ENCODE measurements at places on chromosomes 4 and X. TPM values are rescaled to one million over a fixed set of nuclear protein-coding genes. Genes with fewer than 3 reads are reported as not detected.

GRCh38 chr4:88533088-88533790, 9.7 kb upstream of the PYURF start:
- peaks cover 24% of the 10 kb centered on the region for H3K4me1 ChIP-seq
- H3K36me3 ChIP-seq: no peaks in the 10 kb centered on the region
- DNase-seq: no peak
- H3K27me3 ChIP-seq: no peaks in the 10 kb centered on the region

GRCh38 chrX:12956704-12957534, 18.0 kb upstream of the TMSB4X start:
- peak; percentile 74 for DNase-seq
- H3K27me3 ChIP-seq: no peaks in the 10 kb centered on the region
- peak overlapping the region; percentile 84 for H3K27ac ChIP-seq
- no peak overlapping the region for H3K4me3 ChIP-seq
- peaks cover 15% of the 10 kb centered on the region for H3K4me1 ChIP-seq
- no peaks in the 10 kb centered on the region for H3K36me3 ChIP-seq

DNA sequence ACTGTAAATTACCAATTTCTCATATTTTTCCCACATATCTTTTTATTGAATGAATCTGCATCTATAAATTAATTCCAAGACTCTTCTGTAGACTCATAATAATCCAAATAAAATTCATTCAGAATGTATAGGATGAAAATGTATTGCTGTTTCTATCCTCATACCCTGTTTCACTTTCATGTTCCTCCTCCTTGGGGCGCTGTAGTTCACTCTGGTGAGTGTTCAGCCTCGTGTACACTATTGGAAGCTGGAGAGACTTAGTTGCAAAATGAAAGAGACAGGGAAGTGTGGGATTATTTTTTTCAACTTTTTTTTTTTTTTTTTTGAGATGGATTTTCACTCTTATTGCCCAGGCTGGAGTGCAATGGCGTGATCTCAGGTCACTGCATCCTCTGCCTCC, 296.1 kb downstream of the TLL1 start:
- no peak overlapping the region for H3K4me3 ChIP-seq
- no peaks in the 10 kb centered on the region for H3K36me3 ChIP-seq
- peaks cover 1% of the 10 kb centered on the region for H3K27me3 ChIP-seq
- no peak overlapping the region for H3K27ac ChIP-seq

GRCh38 chr4:87863486-87863885, 30.7 kb downstream of the MEPE start:
- H3K36me3 ChIP-seq: no peaks in the 10 kb centered on the region
- no peaks in the 10 kb centered on the region for H3K27me3 ChIP-seq
- no peak overlapping the region for H3K4me3 ChIP-seq
- H3K27ac ChIP-seq: no peak overlapping the region

- H3K27me3 ChIP-seq: no peaks in the 10 kb centered on the region
- H3K27ac ChIP-seq: no peak overlapping the region
- DNase-seq: no peak
- H3K4me3 ChIP-seq: no peak overlapping the region
- H3K36me3 ChIP-seq: no peaks in the 10 kb centered on the region
Observed at GRCh38 chr4:57214654-57215411, 104.6 kb upstream of the IGFBP7 start.

GRCh38 chr4:85250852-85251251, 224.1 kb upstream of the ARHGAP24 start:
- H3K36me3 ChIP-seq: no peaks in the 10 kb centered on the region
- no peak overlapping the region for H3K4me3 ChIP-seq
- DNase-seq: no peak
- no peaks in the 10 kb centered on the region for H3K4me1 ChIP-seq
- H3K27ac ChIP-seq: no peak overlapping the region

GRCh38 chrX:103101299-103102042, 8.5 kb upstream of the NXF3 start:
- no peaks in the 10 kb centered on the region for H3K4me1 ChIP-seq
- H3K4me3 ChIP-seq: no peak overlapping the region
- H3K27ac ChIP-seq: no peak overlapping the region
- peaks cover 8% of the 10 kb centered on the region for H3K27me3 ChIP-seq

GRCh38 chr4:6008092-6008551, 10.1 kb downstream of the C4orf50 start:
- DNase-seq: peak; percentile 58
- no peak overlapping the region for H3K27ac ChIP-seq
- H3K36me3 ChIP-seq: no peaks in the 10 kb centered on the region
- H3K4me1 ChIP-seq: no peaks in the 10 kb centered on the region

- peaks cover 15% of the 10 kb centered on the region for H3K4me1 ChIP-seq
- no peak for DNase-seq
- H3K36me3 ChIP-seq: peaks cover 5% of the 10 kb centered on the region
- no peak overlapping the region for H3K27ac ChIP-seq
- no peak overlapping the region for H3K4me3 ChIP-seq
Observed at GRCh38 chr4:80361329-80361900, 25.9 kb downstream of the CFAP299 start.

DNA sequence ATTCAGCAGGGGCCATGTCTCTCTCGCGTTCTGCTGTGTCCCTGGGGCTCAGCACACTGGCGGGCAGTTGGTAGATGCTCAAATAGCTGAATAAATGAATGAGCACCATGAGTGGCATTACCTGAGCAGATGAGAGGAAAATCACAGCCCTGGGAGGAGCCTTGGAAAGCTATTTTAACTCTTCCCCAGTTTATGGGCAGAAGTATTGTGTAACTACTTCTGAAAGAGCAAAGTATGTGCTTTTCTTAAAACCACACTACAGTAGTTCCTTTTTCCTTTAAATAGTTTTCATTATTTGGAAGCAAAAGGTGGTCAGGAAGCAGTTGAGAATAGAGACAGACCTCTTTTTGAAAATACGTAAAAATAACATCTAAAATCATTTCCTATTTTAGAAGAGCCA, 3.0 kb upstream of the PLAC1 start:
- H3K27ac ChIP-seq: no peak overlapping the region
- H3K4me3 ChIP-seq: no peak overlapping the region
- no peaks in the 10 kb centered on the region for H3K36me3 ChIP-seq
- H3K4me1 ChIP-seq: no peaks in the 10 kb centered on the region
- no peak for DNase-seq

DNA sequence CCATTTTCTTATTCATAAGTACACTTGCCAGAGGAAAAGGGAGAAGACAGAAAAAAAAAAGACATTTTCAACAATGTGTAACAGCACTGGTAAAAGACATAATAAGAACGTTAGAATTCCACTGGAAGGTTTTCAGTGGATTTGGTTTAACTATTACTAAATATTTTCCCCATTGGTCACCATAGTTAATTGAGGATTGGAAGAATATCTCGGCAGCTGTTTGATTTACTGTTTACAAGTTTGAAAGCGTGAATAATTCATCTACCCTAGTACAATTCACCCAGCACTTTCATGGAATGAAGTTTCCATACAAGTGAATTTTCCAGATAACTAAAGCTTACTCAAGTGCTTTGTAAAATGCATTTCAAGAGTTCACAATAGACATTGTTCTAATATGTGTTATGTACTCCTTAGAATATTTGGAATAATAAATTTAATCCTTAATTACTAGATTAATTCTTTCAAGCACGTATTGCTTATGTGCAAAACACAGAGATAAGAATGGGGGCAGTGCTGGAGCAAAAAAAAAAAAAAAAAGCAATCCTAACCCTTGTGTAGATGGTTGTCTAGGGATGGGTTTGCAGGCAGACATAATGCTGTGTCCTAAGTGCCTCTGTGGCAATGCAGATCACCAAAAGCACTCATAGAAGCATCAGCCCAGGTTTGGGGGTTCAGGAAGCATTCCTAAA, 57.1 kb downstream of the ENPEP start:
- peaks cover 8% of the 10 kb centered on the region for H3K4me1 ChIP-seq
- no peak overlapping the region for H3K27ac ChIP-seq
- H3K4me3 ChIP-seq: no peak overlapping the region
- DNase-seq: no peak
- H3K27me3 ChIP-seq: peaks cover 2% of the 10 kb centered on the region

DNA sequence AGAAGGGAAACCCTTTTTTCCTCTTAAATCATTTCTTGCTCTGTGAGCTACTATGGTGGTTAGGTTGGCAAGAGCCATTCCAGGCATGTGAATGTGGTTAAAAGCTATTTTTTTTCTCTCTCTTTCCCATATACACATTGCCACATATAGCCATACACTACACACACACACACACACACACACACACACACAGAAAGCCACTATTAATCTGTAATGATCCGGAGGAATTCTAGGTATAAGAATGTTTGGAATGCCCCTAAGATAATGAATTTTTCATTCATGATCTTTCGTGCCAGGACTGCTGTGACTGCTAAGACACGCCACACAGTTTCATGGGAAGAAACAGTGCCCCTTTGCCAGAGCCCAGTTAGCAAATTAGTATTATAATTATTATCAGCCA, 21.8 kb upstream of the TLL1 start:
- no peak for DNase-seq
- no peaks in the 10 kb centered on the region for H3K4me1 ChIP-seq
- no peaks in the 10 kb centered on the region for H3K36me3 ChIP-seq
- no peaks in the 10 kb centered on the region for H3K27me3 ChIP-seq
- H3K4me3 ChIP-seq: no peak overlapping the region

- no peaks in the 10 kb centered on the region for H3K4me1 ChIP-seq
- H3K36me3 ChIP-seq: no peaks in the 10 kb centered on the region
- H3K27ac ChIP-seq: no peak overlapping the region
- H3K27me3 ChIP-seq: no peaks in the 10 kb centered on the region
- H3K4me3 ChIP-seq: no peak overlapping the region
Observed at GRCh38 chrX:26026179-26026578, 112.0 kb upstream of the MAGEB18 start.

DNA sequence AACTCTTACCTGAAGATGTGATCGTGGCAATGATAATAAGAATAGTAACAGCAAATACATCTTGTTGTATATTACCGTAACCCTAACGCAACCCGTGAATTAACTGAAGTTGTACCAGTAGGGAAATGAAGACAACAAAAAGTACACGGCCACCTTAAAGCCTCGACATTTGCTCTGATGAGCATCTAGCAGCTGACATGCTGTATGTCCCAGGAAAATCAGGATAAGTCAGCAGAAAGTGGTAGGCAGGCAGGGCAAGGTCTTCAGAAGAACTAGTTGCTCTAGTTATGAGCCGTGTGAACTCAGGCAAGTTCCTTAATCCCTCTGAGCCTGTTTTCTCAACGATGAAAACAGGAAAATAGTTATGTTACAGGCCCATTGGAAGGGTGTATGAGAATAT, 7.7 kb upstream of the ASB5 start:
- H3K27ac ChIP-seq: no peak overlapping the region
- peaks cover 24% of the 10 kb centered on the region for H3K4me1 ChIP-seq
- no peak for DNase-seq
- H3K4me3 ChIP-seq: peak overlapping the region; percentile 41
- H3K27me3 ChIP-seq: no peaks in the 10 kb centered on the region
- no peaks in the 10 kb centered on the region for H3K36me3 ChIP-seq

DNA sequence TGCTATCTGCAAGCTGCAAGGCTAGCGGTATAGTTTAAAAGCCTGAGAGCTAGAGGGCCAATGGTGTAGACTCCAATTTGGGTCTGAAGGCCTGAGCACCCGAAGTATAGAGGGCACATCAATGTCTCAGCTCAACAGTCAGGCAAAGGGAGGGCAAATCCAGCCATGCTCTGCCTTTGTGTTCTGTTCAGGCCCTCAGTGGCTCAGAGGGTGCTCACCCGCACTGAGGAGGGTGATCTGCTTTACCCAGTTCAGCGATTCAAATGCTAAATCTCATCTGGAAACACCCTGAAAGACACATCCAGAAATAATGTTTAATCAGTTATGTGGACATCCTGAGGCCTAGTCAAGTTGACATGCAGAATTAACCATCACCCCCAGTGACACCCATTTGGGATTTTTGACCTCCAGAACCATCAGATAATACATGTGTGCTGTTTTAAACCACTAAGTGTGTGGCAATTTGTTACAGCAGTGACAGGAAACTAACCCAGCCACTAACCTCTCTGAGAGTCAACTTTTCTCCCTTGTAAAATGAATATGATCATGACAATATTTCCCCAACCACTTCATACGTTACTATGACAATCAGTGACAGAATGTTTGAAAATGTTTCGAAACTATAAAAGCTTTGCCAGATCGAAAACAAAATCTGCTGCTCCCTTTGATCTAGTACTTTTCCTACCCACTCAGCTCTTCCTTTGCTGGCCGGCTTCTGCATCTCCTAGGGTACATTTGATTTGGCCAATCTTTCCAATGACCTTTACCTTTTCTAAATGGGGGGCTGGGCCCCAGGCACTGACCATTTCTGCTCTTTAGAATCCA, 8.4 kb upstream of the TBL1X start:
- no peak overlapping the region for H3K4me3 ChIP-seq
- DNase-seq: no peak
- H3K27me3 ChIP-seq: no peaks in the 10 kb centered on the region
- no peaks in the 10 kb centered on the region for H3K4me1 ChIP-seq
- no peaks in the 10 kb centered on the region for H3K36me3 ChIP-seq

GRCh38 chr4:140971077-140971792, 162.0 kb downstream of the RNF150 start:
- no peaks in the 10 kb centered on the region for H3K4me1 ChIP-seq
- no peak overlapping the region for H3K4me3 ChIP-seq
- H3K27ac ChIP-seq: no peak overlapping the region
- no peaks in the 10 kb centered on the region for H3K36me3 ChIP-seq
- no peaks in the 10 kb centered on the region for H3K27me3 ChIP-seq

DNA sequence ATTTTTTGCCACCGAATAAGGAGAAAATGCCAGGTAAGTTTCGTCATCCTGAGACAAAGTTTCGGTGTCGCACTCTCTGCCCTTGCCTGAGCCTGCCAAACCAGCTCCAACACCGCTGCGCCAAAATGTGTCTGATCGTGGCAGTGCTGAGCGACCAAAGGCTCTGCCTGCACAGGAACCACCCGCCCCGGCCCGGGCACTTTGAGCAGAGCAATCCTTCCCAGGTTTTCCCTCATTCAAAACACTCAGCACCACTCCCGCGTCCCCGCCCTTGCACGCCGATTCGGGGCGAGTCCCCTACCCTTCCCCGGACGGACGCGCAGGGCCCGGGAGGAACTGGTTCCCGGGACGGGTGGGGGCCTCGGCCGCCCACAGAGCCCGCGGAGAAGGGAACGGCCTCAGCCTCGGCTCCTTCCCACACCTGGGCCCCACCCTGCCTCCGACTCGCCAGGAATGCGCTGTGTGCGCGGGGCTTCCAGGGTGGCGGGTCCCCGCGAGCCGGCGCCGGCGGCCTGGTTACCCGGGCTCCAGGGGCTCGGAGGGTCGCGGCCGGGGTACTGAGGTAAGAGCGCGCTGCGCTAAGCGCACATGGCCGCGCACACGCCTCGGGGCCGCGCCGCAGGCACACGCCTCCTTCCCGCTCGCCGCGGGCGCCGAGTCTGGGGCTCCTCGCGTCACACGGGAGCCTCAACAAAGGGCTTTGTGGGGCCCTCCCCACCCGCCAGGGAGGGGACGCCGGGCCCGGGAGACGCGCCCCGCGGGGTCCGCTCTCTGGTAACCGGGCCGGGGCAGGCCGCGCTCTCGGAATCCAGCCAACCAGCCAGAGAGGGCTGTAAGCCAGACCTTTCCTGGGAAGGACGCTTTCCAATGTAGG, at the start of gene C4orf36:
TSS of gene C4orf36 (minus strand) at position 661 of the 874 bp plus-strand sequence. CDS start 902 bp downstream, outside the sequence.
- no peaks in the 10 kb centered on the region for H3K27me3 ChIP-seq
- no peaks in the 10 kb centered on the region for H3K36me3 ChIP-seq
- H3K4me1 ChIP-seq: no peaks in the 10 kb centered on the region
- no peak within 1 kb of the TSS for H3K27ac ChIP-seq
- DNase-seq: peak; percentile 83

GRCh38 chrX:118551426-118551825, 55.8 kb downstream of the DOCK11 start:
- peaks cover 17% of the 10 kb centered on the region for H3K4me1 ChIP-seq
- no peak overlapping the region for H3K4me3 ChIP-seq
- no peaks in the 10 kb centered on the region for H3K36me3 ChIP-seq

The FAM149A gene
- total RNA-seq: 12.7 TPM

The SLC38A5 gene
- 48.9 TPM for total RNA-seq

The FHDC1 gene
- 0.36 TPM for total RNA-seq

The CENPVL1 gene
- not detected for total RNA-seq

The DDX53 gene
- not detected for total RNA-seq

The HSD17B10 gene
- 48.5 TPM for total RNA-seq
